Ureter (tissue), 1 donor: ENCODE measurements at places on chromosomes 6 and 20. TPM values are rescaled to one million over a fixed set of nuclear protein-coding genes. Genes with fewer than 3 reads are reported as not detected.

RNF144B gene
- total RNA-seq: 34.0 TPM

DNA sequence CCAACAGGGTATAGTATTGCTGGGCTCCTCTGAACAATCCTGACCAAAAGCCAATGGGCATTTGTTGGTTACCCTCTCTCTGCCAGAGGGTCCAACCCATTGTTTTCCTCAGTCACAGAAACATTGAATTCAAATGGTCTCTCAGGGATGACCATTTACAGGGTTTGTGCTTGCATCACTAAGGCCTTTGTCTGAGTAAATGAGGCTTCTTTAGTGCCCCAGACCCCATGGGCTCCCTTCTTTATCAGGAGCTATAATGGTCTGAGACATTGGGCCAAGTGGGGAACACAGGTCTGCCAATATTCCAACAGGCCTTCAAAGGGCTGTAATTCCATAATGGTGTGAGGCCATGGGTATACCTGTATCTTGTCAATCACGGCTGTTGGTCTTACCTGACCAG is 27.1 kb downstream of the GSTA2 start:
- no peak for DNase-seq

HAO1 gene
- total RNA-seq: not detected

DNA sequence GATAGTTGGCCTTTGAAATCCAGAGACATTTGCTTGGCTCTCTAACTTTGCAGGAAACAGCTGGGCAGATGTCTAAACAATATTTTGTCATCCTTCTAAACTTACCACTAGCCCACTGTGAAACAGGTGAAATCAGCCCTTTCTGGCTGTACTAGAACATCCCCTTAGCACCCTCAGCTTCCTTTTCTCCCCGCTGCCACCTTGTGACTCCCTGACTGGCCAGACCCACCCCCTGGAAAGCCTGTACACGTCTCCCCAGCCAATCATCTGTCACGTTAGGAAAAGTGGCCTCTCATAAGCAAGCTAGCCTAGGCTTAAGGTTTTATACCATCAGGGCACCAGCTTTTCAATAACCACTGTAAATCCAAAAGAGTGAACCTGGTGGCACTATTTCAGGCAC is 88.6 kb upstream of the E2F3 start:
- DNase-seq: no peak

DNA sequence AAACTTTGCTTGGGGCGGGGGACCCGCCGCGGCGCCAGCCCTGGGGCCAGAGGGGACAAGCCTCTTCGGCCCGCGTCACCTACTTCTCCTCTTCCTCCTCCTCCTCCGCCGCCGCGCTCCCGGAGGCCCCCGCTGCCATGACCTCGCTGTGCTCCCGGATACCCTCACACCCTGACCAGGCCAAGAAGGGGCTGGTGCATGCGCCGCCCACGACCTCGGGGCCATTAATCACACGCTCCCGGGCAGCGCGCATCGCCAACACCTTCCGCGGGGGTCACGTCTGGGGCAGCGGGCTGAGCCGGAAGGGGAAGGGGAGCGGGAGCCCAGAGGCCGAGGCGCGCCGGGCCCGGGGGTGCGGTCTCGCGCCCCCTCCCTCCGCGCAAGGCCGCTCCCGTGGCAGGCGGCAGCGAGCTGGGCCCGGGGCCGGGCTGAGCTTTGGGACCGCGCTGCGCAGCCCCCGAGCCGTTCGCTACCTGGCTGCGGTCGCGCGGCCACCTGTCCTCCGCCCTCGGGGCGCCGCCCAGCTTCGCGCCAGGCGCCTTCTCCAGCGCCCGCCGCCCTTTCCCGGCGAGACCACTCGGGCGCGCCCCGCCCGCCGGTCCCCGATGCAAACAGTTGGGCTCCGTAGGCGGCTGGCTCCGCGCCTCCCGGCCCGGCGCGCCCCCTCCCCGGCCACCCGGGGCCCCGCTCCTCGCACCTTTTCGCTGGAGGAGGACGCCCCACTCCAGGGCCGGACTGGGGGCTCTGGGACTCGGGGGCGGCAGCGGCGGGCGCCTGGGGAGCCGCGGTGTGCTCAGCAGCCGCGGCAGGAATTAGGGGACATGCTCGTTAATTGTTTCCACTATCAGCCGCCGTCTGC is 575 bp upstream of the CNR1 start:
- DNase-seq: no peak

DNA sequence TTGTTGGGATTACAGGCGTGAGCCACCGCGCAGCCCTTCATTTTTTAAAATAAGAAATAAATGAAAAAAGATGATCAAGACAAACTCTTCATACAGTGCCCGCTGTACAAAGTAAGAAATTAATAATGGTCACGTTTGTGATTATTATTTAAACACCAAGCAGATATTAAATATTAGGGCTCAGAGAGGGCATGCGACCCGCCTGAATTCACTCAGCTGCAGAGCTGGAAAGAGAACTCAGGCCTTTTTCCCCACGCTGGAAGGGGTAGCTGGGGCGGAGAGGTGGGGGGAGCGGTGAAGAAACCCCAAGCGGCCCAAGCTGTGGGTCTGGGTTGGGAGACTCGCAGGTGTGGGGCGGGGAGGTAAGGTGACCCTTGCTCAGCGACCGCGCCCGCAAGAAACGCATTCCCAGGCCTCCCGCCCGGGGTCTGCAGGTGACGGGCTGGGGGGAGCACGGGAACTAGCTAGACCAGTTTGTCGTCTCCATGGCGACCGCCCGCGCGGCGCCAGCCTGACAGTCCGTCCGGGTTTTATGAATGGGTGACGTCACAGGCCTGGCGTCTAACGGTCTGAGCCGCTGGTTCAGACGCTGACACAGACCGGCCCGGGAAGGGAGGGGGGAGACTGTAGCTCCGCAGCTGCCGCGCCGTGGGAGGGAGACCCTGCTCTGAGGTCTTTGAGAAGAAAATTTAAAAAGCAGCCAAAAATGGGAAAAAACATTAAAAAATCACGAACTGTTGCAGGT is 1.1 kb upstream of the ID1 start:
- peak; percentile 98 for DNase-seq

DNA sequence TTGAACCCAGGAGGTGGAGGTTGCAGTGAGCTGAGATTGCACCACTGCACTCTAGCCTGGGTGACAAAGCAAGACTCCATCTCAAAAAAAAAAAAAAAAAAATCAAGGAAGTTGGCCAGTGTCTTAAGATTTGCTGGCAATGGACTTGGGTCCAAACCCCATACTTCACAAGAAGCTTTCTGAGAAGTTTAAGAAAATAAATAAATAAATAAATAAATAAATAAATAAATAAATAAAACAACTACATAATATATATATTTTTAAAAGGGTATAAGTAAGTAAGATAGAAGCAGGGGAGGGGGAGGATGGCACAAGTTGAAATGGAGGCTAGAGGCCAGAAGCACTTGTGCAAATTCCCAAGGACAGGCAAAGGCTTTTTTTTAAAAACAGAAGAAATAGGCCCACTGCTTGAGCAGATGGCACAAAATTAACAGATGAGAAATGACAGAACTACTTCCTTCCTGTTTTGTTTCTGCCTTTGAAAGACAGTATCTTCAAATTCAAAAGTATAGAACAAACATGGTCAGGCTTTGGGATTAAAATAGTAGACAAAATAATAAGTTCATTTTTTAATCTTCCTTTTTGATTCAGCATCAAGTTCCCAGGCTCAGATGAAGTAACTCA is 287.7 kb downstream of the ALDH8A1 start:
- no peak for DNase-seq

EYS gene
- total RNA-seq: not detected

DNA sequence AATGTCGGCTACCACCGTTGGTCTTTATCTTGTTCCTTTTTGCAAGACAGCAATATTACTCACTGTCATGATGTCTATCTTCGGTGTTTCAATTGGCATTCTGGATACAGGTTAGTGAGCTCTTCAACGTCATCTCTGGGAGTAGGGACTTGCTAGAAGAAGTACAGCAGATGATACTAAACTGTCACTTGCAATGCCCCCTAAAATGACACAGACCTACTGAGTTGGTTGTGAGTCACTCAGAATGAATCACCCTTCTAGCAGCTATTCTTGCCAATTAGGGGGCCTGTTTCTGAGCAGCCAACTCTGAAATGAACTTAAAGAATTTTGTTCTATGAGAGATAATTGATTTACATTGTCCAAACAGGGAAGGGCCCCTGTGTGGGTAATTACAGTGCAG is 176.5 kb downstream of the SLC16A10 start:
- no peak for DNase-seq

PTCHD4 gene
- 1.1 TPM for total RNA-seq

DNA sequence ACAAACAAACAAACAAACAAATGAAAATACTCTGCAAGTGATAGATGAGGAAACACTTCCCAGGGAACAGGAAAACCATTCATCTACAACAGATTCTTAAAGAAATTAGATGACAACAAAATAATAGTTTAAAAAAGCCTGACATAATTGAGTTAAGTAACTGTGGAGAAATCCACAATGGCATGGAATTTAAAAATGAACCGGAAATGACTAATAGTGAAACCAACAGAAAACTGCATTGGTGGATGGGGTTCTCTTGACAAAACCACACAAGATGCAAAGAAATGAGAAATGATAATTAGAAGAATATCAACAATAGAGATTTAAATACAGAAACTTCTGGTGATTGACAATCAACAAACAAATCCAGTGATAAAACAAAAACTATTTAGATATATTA is 785.6 kb downstream of the QKI start:
- no peak for DNase-seq

GRCh38 chr20:35091816-35092523 is 637 bp downstream of the TRPC4AP start:
- DNase-seq: peak; percentile 52

DNA sequence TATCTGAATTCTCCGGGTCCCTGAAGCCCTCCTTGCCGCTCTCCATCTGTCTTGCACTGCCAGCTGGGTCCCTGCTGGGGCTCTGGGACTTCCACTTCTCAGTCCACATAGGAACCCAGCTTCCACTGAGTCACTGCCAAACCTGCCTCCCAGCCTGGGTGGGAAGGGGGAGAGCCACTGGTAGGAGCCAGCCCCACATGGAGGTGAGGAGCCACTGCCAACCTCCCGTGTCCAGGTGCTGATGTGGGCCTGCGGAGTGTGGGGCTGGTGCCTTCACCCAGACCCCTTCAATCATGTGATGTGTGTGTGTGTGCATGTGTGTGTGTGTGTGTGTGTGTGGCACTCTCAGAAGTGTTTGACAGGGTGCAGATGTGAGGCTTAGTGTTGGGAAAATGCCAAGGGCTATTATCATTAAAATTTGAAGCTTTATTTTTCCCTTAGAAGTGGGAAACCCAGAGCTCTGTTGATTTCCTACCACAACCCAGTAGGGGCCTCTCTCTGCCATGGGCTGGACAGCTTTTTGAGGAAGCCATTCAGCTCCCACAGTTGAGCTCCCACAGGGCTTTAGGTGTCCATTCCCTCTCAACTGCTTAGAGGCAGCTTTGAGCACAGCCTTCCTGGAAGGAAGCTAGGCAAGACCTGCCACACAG is 9.3 kb upstream of the SGK2 start:
- DNase-seq: no peak

PNLDC1 gene
- total RNA-seq: not detected

OR2B3 gene
- total RNA-seq: not detected

GRCh38 chr6:118401325-118401975 is 146.6 kb upstream of the PLN start:
- no peak for DNase-seq

DNA sequence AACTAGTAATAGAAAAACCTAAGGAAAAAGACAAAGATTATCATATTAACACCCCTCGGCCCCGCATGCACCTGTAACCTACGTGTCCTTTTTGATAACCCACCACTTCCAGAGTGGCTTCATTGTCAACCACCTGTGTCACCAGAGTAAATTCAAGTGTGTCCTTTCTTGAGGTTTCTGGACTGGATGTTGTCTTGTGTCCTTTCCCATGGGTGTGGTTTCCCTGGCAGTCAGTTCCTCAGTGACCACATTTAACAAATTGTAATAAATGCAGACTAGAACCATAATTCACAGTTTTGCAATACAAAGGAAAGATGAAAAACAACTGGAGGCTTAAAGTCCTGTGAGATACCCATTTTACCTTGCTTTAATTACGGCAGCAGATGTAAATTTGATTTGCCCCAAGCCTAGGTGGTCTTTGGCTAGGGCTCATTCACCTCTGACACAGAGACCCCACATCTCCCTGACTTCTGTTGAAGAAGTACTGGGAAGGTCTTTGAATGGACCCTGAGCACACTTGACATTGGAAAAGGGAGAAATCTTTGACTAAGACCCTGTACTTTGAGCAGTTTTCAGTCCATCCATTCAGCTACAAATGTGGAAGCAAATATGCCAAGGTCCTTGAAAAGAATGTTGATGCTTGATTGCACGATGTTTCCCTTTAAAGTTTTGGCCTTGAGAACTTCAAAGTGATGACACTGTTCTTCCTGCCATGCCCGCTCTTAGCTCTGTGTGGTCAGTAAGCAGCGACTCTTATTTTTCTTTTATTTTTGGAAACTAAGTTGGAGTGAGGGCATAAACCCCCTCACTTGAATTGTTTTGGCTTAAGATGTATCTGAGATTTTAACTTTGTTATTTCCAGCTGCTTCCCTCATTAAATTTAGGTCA is 232.4 kb downstream of the UST start:
- no peak for DNase-seq

- DNase-seq: no peak
Measured at GRCh38 chr6:167779993-167780655, 46.6 kb upstream of the AFDN start.

DNA sequence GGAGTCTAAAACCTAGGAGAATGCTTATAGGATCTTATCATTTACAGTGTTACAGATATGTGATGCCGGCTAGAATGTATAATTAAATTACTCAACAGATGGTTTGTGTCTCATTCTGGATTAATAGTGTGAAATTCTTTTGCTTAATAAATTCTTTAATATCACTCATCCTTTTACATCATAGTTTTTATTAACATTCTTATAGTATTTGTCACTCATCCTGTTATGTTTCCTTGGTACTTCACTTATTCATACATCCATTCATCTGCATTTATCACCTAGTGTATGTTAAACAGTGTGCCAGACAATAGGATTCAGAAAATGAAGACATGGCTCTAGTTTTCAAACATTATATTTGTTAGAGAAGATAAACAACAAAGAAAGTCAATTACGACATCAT is 468.7 kb downstream of the FRK start:
- no peak for DNase-seq

DNA sequence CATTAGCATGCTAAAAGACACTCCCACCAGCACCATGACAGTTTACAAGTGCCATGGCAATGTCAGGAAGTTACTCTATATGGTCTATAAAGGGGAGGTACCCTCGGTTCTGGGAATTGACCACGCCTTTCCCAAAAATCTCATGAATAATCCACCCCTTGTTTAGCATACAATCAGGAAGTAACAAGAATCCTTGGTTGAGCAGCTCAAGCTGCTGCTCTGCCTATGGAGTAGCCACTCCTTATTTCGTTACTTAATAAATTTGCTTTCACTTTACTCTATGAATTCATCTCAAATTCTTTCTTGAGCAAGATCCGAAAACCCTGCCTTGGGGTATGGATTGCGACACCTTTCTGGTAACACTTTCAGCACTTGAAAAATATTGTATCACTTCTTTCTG is 243.0 kb downstream of the BMP2 start:
- DNase-seq: no peak

GRCh38 chr6:112286010-112286409 is 31.6 kb upstream of the LAMA4 start:
- no peak for DNase-seq

- no peak for DNase-seq
Measured at GRCh38 chr6:122315842-122316241, 83.6 kb upstream of the HSF2 start.
